ENCODE measurements at places on chromosomes 16 and 17. TPM values are rescaled to one million over a fixed set of nuclear protein-coding genes. Genes with fewer than 3 reads are reported as not detected.

TBX21 gene
- 1.8 TPM for total RNA-seq

CRHR1 gene
- not detected for total RNA-seq

- DNase-seq = no peak
Measured at GRCh38 chr16:67104061-67104460, 5.7 kb upstream of the PHAF1 start.

DNA sequence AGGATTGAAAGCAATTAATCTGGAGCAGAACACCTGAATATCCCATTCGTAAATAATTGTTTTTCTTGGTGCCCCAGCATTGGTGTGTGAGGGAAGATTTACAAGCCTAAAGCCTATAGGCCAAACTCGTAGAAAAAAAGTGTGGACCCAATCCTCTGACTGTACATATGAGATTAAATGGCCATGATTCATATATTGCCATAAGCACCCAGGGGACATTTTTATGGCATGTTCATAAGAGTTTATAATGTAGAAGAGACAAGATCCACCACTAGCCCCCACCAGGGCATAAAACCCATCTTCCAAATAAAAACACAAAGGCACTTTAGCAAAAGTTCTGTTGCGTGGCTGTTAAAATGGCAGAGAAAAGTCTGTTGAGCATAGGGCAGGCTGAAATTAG lies 15.5 kb upstream of the SALL1 start:
- DNase-seq = no peak

GRCh38 chr17:58303971-58304749 lies 23.4 kb upstream of the MPO start:
- peak; percentile 15 for DNase-seq

DNA sequence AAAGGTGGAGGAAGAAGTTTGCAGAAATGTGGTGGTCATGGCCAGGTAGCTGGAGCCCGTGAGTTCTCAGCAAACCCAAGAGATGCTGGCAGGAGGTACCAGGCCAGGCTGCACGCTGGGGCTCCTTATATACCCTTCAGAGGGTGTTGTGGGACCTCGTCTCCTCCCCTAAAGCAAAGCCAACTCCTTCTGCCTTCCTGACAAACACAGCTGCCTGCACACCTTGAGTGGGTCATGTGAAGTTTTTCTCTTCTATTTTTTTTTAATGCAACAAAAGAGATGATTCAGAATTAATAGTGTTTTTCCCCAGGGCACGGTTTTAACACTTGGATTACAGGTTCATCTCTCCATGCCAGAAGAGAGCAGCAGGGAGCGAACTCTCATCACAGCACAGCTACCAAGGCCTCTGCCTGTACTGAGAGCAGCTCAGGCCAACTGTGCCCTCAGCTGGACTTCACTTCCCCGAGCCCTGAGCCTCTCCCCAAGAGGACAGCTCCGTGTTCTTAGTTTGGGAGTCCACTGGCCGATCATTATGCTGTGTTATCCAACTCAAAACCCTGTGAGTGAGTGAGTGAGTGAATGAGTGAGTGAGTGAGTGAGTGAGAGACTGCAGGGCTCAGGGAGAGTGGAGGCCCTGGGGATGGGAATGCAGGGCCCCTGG lies at the start of gene KRT15:
Gene KRT15 (minus strand): TSS at position 102 of the 661 bp plus-strand sequence. CDS start 63 bp downstream, at position 39.
- no peak for DNase-seq

GRCh38 chr17:45306094-45306493 lies 10.7 kb downstream of the MAP3K14 start:
- DNase-seq = no peak

DNA sequence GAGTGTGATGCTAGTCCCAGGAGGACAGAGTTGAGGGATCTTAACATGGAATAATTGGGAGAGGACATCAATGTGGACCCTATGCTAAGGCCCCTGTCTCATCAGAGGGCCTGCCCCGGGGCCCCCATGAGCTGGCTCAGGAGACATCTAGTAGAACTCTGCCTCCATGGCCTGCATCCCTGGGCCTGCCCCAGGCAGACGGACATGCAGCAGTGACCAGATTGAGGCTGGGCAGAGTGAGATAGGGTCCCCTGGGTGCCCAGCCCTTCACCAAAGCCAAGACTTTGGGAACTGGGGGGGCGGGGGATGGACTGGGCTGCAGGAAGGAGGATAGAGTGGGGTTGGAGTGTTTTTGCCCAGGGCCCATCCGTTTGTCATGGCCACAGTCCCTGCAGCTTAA lies 115.2 kb downstream of the CCDC182 start:
- no peak for DNase-seq

DNA sequence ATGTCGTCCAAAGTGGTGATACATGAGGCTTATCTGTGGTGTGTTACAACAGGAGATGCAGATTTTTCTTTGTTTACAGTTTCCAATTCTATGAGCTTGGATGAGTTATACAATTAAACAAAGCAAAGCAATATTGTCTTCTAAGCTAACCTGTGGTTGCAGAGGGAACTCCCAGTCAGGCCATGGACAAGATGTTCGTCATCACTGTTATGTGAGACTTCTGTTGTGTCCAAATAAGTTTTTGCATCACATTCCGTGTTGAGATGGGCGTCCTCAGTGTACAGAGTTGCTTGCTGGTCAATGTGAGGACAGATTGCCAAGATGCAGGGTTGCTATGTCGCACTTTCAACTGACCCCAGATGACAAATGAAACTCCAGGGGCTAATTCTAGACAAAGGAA lies 189.3 kb downstream of the IRF8 start:
- DNase-seq = no peak
